CMK (cell line): ENCODE measurements at places on chromosomes 6 and 20.
A peak's percentile ranks its signal among the peaks of the same experiment; 100 is the strongest.

DNA sequence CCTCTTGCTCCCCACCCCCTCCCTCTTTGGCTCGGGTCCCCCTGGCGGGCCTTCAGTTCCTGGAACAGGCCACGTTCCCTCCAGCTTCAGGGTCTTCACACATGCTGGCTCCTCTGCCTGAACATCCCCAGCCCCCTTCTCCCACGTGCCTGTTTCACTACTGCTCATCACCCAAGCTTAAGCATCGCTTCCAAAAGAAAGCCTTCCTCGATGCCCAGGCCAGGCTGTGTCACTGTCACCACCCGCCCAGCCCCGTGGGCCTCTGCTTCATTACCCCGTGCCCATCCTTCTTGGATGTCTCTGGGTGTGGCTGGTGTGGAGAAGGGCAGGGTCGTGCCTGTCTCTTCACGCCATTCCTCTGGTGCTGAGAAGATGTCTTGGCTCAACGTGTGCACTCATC lies 2.8 kb downstream of the DLGAP4 start:
- no peak for DNase-seq

DNA sequence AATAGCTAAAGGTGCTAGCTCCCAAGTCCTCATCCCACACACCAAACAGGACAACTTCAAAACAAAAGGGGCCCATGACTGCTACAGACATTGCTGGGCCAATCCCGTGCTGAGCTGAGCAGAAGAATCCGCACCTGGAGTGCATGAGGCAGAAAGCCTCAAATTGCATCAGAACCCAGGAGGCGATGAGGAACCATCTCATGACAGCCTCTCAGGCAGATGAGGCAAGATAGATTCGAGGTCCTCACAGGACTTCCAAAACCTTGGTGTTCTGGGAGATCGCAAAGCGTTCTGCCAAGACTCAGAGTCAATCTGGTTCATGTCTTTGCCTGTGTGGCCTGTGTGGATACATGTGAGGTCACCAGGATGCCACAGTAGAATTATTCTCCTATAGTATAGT lies 32.8 kb upstream of the SSTR4 start:
- no peak for DNase-seq

GRCh38 chr20:15155848-15156401 lies 818.5 kb upstream of the FLRT3 start:
- no peak for DNase-seq

GRCh38 chr6:45606831-45607400 lies 229.2 kb upstream of the SUPT3H start:
- no peak for DNase-seq

DNA sequence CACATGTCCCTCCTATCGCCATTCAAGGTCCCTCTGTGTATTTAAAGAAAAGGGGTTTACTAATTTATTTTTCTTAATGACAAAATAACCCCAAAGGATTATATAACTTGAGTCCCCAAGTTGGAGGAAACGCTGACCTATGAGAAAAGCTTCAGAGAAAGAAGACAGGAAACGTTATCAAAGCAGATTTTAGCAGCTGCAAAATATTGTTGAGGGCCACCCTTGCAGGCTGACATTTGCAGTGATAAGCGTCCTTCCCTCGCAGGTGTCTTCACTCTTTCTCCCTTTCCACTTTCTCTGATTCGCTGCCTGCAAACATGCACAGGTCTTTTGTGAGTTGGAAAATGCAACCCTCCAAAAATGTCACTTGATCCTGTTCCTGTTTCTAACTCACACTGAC lies 103.2 kb upstream of the RIPOR2 start:
- no peak for DNase-seq

GRCh38 chr6:57302477-57302876 lies 15.0 kb upstream of the PRIM2 start:
- DNase-seq, result no peak

DNA sequence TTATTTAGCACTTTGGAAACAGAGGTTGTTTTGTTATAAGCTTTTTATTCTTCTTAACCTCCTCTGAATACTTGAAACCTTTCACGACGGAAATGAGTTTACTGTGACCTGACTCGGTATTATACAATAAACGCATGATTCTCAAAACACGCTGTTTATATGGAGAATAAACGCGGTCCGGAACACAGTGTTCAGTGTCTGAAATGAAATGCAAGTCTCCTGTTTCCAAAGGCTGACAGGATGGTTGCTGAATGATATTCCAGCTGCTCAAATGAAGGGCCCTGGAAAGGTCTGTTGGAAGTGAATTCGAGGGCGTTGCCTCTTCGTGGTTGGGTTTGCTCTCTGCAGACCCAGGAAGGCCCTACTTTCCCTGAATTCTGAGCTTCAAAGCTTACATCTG lies 83.4 kb downstream of the RSPH3 start:
- no peak for DNase-seq

- DNase-seq, result no peak
Measured at GRCh38 chr6:45780523-45780922, 235.1 kb downstream of the CLIC5 start.

DNA sequence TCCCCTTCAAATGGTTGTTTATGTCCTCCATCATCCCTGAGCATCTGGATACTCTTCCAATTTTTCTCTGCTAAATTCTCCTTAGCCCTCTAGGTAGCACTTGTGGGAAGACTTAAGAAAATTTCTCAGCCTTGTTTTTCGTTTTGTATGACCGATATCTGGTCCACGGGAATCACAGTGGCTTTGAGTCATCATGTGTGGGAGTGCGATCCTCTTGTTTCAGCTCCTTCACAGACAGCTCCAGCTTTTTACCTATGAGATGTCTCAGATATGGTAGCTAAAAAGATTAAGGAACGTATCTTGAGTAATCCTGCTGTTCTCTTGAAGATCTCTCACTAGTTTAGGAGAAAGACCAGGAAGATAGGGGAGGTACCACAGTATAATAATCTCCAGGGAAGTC lies 196.1 kb downstream of the GRM1 start:
- no peak for DNase-seq

DNA sequence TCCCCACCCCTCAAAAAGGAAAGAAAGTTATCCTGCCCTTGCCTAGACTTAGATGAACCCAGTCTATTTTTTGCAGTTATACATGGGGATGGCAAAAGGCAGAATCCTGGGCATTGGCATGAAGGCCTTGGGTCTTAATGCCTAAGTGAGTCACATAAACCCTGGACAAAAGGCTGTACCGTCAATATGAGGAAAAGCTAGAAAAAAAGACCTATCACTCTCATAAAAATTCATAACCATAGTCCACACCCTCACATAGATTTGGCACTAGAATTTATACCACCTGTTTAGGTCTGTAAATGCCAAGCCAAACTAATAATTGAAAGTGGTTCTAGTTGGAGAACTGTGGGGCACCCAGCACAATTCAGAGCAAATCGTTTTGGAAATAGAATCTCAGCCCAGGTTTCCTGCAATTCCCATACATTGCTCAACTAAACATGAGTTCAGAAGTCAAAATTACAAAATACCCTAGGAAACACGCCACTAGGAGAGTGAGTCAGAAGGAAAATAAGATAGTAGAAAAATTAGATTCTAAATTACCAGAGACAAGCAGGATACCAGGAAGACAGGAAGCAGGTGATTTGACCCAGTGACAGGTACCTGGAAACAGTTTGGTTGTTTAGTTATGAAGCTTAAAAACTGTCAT lies 70.4 kb upstream of the FUCA2 start:
- DNase-seq, result no peak

- DNase-seq, result no peak
Measured at GRCh38 chr6:136548582-136549299, 1.5 kb downstream of the MAP7 start.

DNA sequence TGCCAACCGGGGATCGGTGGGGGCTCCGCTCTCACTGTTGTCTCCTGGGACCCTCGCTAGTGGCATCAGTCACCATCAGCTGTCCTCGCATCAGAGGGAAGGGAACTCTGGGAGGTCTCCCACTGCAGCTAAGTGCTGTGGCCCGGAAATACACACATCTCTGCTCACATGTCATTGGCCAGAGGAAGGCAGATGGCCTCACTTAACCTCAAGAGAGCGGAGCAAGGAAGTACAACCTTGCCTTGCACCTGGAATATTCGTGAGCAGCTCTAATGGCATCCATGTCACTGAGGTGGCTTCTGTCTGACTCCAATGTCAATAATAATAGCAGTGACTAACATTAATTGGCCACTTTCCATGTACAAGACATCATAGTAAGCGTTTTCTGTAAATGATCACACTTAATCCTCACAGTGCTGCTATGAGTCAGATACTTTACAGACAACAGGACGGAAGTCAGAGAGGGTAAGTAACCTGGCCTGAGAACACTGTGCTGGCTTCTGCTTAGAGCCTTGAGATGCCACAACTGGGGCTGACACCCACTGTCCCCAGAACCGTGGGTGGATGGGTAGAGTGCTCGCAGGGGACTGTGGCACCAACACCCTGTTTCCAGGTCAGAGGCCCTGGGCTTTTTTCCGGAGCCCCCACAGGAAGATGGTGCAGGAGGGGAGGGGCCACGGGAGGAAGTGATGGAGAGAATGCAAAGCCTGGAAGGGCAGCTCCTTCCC lies 6.0 kb downstream of the LHFPL5 start:
- DNase-seq, result no peak

DNA sequence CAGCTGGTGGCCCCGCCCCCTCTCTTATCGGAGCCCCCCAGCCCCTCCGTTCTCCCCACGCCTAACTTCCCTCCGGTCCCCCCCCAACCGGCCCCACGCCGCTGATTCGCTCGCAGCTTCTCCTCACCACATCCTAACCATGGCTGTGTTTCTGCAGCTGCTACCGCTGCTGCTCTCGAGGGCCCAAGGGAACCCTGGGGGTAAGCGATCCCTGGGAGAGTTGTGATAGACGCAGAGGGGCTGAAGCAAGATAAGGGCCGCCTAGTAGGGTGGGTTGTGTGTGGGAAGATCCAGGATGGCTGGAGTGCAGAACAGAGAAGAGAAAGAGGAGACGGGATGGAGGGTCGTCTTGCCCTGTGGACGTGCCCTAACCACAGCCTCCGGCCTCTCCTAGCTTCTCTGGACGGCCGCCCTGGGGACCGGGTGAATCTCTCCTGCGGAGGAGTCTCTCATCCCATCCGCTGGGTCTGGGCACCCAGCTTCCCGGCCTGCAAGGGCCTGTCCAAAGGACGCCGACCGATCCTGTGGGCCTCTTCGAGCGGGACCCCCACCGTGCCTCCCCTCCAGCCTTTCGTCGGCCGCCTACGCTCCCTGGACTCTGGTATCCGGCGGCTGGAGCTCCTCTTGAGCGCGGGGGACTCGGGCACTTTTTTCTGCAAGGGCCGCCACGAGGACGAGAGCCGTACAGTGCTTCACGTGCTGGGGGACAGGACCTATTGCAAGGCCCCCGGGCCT lies at the start of gene MPIG6B:
MPIG6B (plus strand) TSS at position 129 of the 735 bp plus-strand sequence; CDS start at position 140, 11 bp downstream.
- no peak for DNase-seq

GRCh38 chr6:89145091-89145955 lies 532 bp upstream of the PM20D2 start:
- DNase-seq, result no peak

- DNase-seq, result no peak
Measured at GRCh38 chr6:257031-257725, 35.1 kb upstream of the DUSP22 start.

- DNase-seq, result no peak
Measured at GRCh38 chr20:4651536-4651935, 70.2 kb upstream of the PRND start.

GRCh38 chr6:117677553-117678141 lies 2.4 kb downstream of the NUS1 start:
- no peak for DNase-seq

- no peak for DNase-seq
Measured at GRCh38 chr6:144408161-144408560, 123.0 kb downstream of the UTRN start.

GRCh38 chr6:107674995-107675738 lies 148.9 kb downstream of the SCML4 start:
- peak; percentile 50 for DNase-seq

DNA sequence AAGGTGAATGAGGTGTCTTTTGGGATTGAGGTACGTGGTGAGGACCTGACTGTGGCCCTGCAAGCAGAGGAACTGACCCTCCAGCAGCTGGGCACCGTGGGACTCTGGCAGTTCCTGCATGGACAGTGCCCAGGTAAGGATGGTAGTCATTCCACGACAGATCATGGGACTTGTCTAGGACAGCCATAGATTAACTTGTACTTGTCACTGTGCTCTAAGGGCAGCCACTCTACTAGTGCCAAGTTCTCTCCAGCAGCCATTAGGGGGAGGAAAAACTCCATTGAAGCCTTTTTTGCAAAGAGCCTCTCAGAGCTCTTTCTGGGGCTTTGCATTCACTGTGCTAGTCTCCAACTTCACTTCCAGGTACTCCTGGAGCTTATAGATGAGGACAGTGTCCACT lies 20.4 kb downstream of the TAF11 start:
- DNase-seq, result no peak

GRCh38 chr20:34557936-34558319 lies 590 bp upstream of the MAP1LC3A start:
- no peak for DNase-seq

DNA sequence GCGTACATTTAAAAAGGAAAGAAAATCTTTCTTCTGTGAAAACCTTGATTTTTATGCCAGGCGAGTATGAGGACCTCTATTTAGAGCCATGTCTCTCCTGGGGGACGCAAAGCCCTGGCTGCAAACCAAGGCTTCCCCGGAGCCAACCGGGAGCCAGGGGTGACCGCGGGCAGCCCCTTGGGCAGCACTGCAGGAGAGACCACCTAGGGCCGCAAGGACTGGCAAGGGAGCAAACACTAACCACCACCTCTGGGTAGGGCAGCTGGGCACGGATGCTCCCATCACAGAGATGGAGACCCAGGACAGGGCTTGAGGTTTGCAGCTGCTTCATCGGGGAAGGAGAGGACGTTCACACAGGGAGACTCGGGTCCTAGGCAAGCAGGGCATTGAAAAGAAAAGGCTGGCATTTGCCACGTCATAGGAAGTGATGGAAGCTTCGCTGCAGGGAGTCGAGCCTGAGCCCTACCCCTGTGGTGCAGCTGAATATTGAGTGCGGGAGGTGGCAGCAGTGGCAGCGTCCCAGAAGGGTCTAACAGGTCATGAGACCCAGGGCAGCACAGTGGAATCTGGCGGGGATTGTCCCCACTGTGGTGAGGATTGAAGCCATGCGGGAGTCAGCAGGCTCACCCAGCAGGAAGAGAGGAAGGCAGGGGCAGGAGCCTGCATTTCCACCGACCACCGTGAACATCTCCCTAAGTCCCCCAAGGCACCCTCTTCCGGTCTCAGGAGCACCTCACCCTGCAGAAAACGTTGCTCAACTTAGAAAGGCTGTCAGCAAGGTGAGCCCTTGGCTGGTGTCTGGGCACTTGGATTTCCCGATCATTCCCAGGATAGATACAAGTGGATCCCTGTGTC lies 156.2 kb upstream of the CST7 start:
- DNase-seq, result no peak

- DNase-seq, result no peak
Measured at GRCh38 chr6:136171231-136171630, 78.9 kb downstream of the MTFR2 start.

- DNase-seq, result no peak
Measured at GRCh38 chr6:43383021-43383667, 13.7 kb upstream of the ZNF318 start.
